ENCODE measurements at places on chromosomes 6 and 20. TPM values are rescaled to one million over a fixed set of nuclear protein-coding genes. Genes with fewer than 3 reads are reported as not detected.

Gene PEDS1
- total RNA-seq: 21.7 TPM

Gene GJA10
- total RNA-seq: not detected

Gene ARMC12
- not detected for total RNA-seq

Gene TBXT
- total RNA-seq: not detected

Gene TMEM200A
- not detected for total RNA-seq

Gene CALHM6
- total RNA-seq: 6.0 TPM

Gene KCNB1
- total RNA-seq: not detected

Gene CENPW
- 80.8 TPM for total RNA-seq

Gene MAN1A1
- total RNA-seq: 22.9 TPM

Gene CCN6
- not detected for total RNA-seq

Gene COL21A1
- 0.06 TPM for total RNA-seq

Gene ADGRF5
- total RNA-seq: 0.11 TPM

GRCh38 chr6:104789770-104790190 is 69.9 kb downstream of the HACE1 start:
- DNase-seq: peak; percentile 27

DNA sequence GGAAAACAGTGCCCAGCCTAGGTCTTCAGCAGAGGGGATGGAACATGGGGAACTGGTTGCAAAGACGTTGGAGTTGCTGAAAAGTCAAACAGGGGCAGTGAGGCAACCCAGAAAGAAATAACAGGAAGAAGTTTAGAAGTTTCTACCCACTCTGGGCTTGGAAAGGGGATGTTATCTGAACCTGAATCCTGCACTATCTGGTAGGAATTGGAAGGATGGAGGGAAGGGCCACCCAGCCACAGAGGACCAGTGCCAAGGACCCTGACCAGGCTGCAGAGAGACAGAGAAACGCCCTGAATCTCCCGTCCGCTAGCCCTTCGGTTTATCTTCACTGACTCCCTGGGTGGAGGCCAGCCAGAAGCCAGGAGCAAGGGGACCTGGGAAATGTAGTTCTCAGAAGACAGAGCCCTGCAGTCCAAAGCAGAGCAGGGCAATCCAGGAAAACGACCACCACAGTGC is 217.3 kb upstream of the RREB1 start:
- no peak for DNase-seq

- no peak for DNase-seq
These were observed 15.1 kb downstream of the ELOVL2 start for GRCh38 chr6:11028959-11029358.

DNA sequence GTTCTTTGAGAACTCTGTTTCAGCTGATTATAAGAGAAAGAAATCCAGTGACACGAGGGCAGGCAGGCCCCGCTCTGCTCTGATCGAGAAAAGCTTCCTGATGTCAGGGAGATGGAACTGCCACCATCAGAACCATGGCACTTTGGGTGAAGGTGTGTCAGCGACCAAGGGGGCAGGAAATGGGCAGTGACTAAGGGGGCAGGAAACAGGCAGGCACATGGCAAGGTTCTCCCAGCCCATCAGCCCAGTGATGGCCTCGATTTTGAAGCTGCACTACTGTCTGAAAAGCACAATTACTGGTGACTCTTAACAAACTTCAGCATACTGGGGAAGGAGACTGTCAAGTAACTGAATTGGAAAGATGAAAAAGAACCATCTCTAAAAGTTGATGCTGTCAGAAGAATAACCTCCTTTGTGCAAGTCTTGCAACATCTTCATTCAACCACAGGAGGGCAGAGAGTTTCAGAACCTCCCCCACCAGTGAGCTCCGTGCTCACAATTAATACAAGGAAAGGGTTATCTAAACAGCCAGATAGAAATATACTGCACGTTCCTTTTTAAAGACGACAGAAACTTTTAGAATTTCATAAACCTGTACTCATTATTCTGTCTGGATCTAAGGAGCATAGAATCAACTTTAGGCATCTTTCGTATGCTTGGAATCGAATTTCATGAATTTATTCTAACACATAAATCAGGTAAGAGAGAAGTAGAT is 39.1 kb downstream of the TMX4 start:
- DNase-seq: peak; percentile 19

GRCh38 chr6:163612200-163612599 is 197.7 kb downstream of the QKI start:
- no peak for DNase-seq

DNA sequence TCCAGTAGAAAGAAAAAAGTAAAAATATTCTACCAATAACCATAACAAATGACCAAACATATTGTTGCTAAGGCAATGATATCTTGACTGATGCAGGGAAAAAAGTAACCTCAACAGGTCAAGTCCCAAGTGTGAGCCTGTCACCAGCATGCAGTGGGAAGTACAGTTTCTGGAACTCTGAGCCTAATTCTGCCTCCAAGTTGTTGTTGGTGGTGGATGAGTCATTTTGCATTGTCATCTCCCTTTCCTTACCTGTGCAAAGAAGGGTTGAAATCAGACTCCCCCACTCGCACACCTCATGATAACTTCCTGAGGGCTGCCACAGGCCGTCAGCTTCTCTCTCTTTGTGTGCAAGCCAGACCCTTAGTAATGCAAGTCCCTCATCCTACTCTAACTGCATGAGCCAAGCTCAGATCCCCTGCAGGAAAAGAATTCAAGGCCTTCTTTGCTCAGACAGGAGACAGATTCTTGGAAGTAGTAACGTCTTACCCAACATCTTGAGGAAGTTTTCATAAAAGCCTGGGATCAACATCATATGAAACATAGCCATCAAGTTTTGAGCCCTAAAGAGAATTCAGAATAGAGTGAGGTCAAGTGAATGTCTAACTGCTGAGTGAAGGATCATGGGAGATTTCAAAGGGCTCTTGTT is 207.6 kb upstream of the FOXA2 start:
- no peak for DNase-seq

DNA sequence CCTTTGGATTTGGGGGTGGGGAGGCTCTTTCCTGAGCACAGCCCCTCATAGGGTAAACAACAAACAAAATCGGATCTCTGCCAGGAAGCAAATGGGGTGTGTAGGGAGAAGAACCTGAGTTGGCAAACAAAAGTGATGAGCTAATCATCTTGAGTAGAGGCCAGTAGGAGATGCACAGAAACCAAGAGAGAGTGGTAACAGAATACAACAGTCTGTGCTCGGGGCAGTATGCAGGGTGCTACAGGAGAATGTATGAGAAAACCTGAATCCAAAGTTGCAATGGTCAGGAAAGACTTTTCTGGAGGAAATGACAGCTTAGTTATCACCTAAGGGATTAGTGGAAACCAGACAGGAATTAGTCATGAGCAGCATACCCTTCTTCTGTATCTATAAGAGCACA is 177.8 kb downstream of the CDKAL1 start:
- peak; percentile 36 for DNase-seq

DNA sequence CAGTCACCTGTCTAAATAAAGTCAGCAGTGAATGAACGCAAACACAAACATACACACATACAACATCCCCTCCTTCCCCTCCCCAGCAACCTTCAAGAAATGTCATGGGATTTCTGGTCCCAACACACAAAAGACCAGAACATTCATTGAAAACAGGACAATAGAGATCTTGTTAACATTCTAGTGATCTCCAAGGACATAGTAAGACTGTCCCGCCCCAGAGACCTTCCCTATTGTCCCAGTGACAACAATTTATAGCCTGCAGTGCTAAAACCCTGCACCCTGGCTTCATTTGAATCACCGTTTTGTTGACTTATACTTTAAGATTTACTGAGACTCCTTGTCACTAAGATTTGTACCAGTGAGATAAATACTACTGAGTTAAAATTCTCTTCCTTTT is 143.9 kb upstream of the NOX3 start:
- no peak for DNase-seq

- DNase-seq: peak; percentile 7
These were observed 208.3 kb downstream of the TASP1 start for GRCh38 chr20:13430346-13431002.

DNA sequence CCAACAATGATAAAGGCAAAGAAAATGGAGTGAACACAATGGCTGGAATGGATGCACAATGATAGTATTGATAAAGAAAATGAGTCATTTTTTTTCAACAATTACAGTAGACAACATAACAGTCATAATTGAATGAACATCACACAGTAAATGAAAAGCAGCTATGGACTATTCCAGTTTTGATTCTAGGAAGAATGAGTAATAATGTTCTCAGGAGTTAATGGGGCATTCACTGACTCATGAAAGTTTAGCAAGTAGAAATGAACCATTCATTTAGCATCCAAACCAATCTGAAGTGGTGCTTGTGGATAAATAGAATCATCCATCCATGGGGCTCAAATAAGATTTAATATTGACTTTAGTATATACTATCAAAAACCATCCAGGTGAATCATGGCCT is 1029.5 kb upstream of the GJE1 start:
- peak; percentile 57 for DNase-seq

- DNase-seq: peak; percentile 24
These were observed 111.8 kb downstream of the UBE3D start for GRCh38 chr6:82953871-82954270.

DNA sequence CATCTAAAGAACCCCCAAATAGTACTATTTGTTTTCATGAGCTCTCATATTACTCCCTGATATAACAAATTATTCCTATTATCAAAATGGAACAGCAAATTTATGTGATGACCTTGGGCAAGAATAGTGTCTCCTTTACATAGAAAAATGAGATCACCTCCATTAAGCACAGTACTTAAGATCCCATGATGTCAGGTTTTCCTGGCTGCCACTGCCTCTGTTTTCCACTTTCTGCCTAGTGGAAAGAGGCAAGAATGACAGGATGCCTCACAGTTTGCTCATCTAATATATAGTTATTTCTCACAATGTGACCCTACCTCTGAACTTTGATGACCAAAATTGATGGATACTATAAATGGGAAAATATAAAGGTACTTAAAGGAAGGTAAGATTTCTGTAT is 260.1 kb upstream of the SGK1 start:
- peak; percentile 7 for DNase-seq

GRCh38 chr6:93393554-93394074 is 25.7 kb downstream of the EPHA7 start:
- no peak for DNase-seq

DNA sequence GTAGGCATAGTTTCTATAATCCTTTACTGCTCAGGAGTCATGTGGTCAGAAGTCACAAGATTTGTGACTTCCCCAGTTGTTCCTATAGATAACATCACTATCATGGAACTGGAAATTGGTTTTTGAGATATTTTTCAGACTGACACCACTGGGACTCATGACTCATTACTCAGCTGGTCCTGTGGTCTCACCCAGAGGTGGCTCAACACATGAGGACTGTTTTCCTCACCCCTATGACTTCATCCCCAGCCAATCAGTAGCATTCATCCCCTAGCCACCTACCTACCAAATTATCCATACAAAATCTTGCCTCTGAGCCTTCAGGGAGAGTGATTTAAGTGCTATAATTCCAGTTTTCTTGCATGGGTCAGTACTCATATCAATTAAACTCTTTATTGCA is 1217.7 kb downstream of the EPHA7 start:
- no peak for DNase-seq

GRCh38 chr6:14903176-14904038 is 342.5 kb upstream of the JARID2 start:
- DNase-seq: no peak

- peak; percentile 65 for DNase-seq
These were observed 1211.1 kb upstream of the GJE1 start for GRCh38 chr6:140921366-140922226.

- peak; percentile 54 for DNase-seq
These were observed 475.2 kb upstream of the MARCKS start for GRCh38 chr6:113381959-113382358.

DNA sequence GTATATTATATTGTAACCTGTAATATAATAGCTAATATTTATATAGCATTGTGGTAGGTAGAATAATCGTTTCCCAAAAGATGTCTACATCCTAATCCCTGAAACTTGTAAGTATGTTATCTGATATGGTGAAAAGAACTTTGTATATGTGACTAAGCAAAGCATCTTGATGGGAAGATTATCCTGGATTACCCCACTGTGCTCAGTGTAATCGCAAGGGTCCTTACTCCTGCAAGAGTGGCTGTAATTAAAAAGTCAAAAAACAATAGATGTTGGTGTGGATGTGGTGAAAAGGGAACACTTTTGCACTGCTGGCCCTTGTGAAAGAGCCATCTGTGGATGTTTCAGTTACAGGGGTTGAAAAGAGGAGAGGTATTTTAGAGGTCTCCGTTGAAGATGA is 95.2 kb downstream of the EDN1 start:
- DNase-seq: no peak

GRCh38 chr20:64103871-64104666 is 3.3 kb downstream of the NPBWR2 start:
- peak; percentile 1 for DNase-seq

DNA sequence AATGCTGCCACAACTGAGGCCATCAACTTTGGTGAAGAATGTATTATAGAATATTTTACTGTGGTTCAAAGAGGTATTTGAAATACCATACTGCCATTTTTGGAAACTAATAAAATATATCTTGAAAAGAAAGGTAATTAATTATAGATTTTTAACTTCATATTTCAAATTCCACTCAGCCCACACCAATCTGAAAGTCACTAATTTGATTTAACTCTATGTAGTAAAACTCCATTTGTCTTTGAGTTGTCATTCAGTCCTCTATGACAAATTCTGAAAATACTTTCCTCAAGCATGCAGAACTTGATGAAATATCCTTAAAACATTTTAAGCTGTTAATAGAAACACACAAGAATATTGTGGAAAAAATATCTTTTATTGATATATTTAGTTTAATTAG is 1196.7 kb upstream of the CITED2 start:
- DNase-seq: no peak

GRCh38 chr6:90080876-90081481 is 186.7 kb downstream of the GJA10 start:
- no peak for DNase-seq

- no peak for DNase-seq
These were observed 492.0 kb upstream of the NRSN1 start for GRCh38 chr6:23633996-23634395.

Measured in Daoy (cell line).